ENCODE measurements at places on chromosomes 2 and 18.
A peak's percentile ranks its signal among the peaks of the same experiment; 100 is the strongest.

DNA sequence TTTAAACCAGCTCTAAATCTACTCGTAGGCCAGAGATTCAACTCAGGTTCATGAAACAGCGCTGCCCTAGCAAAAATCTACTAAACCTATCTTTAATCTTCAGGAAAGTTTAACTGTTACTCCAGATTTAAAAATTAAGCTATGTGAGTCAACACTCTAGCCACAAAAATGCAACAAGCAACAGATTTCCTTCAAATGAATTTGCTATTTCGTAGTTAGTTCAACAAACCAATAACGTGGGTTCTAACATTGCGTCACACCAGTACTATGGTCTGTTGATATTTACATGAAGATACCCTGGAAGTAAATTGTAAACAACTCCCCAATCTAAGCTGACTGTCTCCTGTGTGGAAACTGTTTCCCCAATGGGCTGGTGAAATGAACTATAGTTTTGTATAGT is 71.2 kb downstream of the FIGN start:
- DNase-seq = no peak

GRCh38 chr2:11543337-11544216 is 9.7 kb downstream of the GREB1 start:
- no peak for DNase-seq

DNA sequence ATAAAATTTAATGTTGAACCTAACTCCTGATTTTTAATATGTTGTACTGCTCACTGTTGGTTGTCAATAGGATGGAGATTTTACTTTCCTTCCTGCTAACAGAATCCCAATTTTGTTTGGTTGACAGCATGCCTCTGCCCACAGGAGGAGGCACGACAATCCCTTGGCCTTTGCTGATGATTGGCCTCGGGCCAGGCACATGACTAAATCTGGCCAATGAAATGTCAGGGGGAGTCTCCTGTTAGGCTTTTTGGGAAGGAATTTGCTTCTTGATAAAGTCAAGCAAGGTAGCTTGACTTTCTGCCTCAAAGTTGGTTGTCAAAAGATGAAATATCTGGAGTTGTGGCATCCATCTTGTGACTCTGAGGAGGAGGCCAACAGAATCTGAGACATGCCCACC is 6.8 kb upstream of the TGFA start:
- DNase-seq = no peak

GRCh38 chr2:120348134-120348736 is 2.3 kb downstream of the INHBB start:
- DNase-seq = no peak

DNA sequence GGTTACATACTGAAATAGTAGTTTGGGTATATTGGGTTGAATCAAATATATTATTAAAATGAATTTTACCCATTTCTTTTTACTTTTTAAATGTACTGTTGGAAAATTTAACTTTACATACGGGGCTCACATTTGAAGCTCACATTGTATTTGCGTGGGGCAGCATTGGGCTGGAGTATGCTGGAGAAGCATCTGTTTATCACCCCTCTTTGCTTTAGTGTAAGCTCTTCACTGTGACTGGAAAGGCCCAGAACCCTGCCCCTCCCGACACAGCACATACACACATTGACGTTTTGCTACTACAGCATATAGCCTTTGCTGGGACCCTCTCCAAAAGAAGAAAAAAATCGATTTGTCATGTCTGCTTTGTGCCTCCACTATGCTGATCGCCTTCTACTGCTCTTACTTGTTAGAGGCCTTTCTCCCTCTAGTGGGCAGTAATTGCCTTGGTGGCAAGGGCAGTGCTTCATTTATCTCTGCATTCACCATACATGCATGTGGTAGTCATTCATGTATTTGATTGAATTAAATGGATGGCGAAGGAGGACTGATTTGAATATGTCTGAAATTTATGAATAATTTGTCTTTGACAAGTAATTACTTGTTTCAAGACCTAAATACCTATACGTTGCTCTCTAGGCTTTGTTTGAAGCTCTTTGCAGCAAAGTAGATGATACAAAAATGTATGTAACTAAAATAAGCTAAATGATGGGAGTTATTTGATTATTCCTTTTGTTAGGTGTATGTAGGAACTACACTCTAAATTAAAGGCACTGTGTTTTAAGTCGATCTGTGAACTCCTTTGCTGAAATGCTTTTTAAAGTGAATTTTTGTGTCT is 37.4 kb downstream of the VAPA start:
- peak; percentile 59 for DNase-seq

- DNase-seq = no peak
Measured at GRCh38 chr18:26960911-26961310, 95.4 kb upstream of the AQP4 start.

GRCh38 chr2:177548636-177549035 is 156.1 kb downstream of the AGPS start:
- DNase-seq = no peak

Data from mucosa of descending colon (tissue), 3 donors.